NCI-H526 (cell line): ENCODE measurements at places on chromosomes 12 and 14.
A peak's percentile ranks its signal among the peaks of the same experiment; 100 is the strongest.

DNA sequence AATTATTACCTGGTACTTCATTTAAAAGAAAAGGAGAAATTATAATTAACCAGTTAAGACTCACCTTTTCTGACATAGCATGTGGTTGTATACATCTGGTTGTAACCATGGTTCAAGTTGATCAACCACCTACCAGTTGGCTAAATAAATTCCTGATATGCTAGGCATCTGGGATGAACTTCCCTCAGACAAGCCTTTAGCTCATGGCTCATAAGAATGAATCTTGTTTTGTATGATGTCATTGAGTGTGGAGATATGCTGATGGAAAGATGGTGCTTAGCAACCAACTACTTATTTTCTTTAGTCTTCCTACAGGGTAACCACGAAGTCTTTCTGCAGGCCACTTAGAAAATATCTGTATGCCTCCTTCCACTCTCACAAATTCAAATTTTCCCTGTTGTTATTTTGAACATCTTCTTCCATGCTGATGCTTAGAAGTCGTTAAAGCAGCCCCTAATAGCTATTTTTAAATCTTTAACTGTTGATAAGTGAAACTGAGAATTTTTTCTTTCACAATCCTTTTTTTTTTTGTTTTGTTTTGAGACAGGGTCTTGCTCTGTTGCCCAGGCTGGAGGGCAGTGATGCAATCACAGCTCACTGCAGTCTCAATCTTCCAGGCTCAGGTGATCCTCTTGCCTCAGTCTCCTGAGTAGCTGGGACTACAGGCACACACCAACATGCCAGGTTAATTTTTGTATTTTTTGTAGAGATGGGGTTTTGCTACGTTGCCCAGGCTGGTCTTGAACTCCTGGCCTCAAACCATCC lies 51.9 kb upstream of the PTHLH start:
- DNase-seq = no peak

- DNase-seq = peak; percentile 75
Measured at GRCh38 chr14:73785336-73785833, 66.2 kb upstream of the PTGR2 start.

DNA sequence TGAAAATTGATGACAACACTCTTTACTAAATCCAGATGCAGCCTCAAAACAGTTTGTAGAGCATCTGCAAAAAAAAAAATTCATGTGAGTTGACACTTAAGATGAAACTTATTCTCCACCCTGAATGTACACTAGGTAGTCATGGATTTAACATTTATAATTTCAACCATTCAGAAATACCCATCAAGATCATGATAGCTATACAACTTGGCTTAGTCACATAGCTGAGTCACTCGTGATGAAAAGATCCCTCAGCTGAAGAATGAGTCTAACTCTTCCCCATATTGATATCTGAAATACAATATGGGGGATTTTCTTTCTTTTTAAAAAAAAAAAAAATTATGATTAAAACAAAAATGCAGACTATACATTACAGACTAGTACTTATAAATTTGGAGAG lies 104.8 kb upstream of the PLEKHG7 start:
- DNase-seq = no peak

DNA sequence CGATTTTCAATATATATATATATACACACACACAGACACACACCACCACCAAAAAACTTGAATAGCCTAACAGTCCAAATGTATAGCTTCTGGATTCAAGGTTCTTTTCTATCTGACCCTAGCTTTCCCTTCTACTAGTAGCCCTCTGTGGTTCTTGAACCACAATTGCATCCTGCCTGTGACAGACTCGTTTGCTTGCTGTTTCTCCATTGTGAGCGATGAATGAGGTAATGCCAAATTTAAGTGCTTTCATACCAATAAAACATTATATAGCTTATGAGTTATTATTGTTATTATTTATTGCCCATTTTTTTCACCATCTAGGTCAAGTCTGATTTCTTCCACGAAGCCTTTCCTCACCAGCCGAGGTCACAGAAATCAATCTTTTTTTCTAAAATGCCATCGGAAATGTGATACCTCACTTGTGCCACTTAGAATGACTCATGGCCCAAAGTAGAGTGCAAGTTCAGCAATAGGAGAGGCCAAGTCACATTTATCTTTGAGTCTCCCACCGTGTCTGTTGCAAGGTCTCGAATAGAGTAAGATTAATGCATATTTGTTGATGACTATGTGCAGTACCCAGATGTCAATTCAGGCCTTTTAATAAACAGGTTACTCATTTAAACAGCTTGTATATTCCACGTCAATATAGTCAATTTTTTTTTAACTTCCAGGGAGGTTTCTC lies 1015.8 kb upstream of the SEL1L start:
- DNase-seq = no peak

GRCh38 chr14:32826404-32827082 lies 112.1 kb upstream of the NPAS3 start:
- peak; percentile 39 for DNase-seq

DNA sequence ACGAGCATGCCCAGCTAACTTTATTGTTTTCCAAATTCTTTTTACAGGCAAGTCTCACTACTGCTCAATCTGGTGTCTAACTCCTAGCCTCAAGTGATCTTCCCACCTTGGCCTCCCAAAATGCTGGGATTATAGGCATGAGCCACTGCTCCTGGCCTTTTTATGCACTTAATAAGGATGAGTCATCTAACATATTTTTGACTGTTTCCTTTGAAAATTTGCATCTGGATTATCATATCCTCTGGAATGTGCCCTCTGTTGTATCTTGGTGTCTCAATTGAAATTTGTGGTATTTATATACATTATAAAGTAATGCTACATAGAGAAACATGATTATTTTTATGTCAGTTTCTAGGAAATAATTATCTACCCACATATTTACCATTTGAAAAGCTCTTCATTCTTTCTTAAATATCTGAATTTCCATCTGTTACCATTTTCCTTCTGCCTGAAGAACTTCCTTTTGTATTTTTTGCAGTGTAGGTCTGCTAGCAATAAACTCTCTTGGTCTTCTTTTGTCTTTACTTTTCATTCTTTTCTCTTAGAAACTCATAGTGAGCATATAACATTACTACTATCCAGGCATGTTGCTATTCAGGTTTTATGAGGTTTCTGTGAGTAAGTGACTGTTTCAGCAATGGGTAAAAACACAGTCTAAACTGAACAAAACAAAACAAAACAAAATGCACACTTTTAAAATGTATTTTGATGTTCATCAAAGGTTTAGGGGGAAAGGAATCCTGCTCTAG lies 52.8 kb upstream of the CNOT2 start:
- no peak for DNase-seq

DNA sequence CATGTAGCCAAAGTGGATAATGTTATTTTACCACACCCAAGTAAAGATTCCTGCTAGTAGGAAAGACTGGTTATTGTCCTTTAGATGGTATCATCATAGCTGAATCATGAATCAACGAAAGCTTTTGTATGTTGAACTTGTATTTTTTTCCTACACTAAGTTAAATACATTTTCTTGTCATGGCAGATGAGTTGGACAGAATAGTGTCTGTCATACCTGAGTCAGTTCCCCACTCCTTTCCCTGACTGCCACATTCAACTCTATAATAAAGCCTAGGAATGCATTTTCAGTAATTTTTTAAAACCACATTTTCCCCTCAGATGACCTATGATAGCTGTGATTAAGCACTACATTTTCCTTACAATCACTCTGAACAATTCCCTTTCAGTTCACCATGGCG lies 9.3 kb upstream of the PTHLH start:
- DNase-seq = no peak
